ENCODE measurements at places on chromosomes 12 and 14.

- DNase-seq, result no peak
These were observed 220.1 kb downstream of the SOX5 start for GRCh38 chr12:23729359-23729758.

DNA sequence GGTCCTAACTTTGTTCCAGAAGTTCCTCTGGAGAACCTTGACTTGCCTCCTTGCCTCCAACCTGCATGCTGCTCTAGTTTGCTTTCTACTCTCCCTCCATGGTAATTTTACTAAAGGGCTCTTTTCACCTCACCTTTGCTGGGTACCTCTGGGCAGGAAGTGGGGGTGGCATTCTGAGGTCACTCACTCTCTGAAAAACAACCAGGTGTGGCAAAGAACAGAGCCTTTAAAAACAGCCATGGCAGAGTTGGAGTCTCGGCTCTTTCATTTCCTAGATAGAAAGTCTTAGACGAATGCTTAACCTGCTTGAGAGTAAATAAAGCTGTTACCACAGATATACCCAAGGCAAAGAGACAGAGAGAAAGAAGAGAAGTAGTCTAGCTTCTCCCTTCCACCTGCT is 827.9 kb downstream of the BCL11B start:
- DNase-seq, result no peak

DNA sequence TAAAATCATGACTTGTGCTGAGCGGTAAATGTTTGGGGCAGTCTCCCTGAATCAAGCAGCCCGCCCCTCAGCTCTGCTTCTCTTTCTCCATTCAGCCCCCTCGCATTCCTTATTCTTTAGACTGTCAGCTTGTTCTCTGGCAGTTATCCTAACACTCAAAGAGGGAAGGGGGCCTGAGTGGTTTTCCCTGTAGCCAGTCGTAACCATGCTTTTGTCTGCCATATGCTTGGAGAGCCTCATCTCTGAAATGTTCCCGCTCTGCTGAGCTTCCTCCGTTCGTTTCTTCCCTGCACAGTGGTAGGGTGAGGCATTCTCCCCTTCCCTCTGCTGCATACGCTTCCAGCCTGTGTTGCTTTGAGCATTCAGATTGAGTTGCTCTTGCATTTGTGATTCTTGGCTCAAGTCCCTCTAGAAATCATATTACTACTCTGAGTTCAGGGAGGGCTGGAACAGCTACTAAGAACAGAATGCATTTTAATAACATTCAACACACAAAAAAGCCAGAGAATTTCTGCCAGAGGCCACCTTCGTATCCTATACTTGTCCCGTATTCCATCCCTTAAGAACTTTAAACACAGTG is 119.7 kb downstream of the FBXL14 start:
- DNase-seq, result peak; percentile 80

DNA sequence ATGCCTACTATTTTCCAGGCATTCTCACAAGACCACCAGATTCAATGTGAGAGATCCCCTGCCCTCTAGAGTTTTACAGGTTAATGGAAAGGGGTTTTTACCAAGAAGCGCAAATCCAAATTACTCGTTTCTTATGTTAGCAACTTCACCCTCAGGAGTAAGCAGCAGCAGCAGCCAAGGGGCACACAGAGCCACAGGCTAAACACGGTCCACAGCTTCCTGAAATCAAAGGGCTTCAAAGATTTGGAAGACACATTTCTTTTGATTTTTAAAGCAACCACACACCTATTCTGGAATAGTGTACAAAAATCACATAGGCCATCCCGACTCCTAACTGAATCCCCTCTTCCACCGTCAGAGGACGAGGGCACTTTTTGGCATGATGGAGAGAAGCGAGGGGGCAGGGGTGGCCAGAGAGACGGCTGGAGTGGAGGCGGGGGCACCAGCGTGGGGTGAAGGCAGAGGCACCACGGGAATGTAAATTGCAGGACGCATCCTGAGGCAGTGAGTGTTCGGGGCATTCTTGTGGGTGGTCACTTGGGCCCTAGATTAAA is 107.0 kb downstream of the ARF6 start:
- peak; percentile 6 for DNase-seq

DNA sequence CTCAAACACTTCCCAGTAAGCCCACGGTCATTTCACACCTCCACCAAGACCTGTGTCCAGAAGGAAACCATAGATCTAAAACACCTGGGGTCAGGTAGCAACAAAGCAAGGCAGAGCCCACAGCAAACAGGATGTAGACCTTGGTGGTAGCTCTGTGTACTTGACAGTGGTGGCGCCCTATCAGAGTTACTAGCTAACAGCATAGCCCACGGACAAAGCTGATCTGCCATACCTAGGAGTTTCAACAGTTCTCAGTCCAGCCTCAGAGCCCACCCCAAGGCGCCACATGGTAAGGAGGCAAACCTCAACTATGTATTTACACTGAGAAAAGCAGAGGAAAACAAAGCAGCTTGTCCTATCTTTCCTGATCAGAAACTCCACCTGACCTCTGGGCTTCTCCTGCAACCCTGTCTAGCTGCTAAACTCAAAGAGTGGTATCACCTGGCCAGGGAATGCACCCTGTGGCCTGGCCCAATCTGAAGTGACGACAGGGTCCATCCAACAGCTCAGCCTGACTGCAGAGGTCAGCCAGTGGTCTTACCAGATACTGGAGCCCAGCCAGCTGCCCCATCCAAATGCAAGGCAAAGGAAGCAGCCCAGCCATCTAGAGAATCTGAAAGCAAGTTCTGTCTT is 46.3 kb downstream of the STON2 start:
- DNase-seq, result no peak

All from RCC 7860 (cell line).